ENCODE measurements at places on chromosomes 7 and 10.

DNA sequence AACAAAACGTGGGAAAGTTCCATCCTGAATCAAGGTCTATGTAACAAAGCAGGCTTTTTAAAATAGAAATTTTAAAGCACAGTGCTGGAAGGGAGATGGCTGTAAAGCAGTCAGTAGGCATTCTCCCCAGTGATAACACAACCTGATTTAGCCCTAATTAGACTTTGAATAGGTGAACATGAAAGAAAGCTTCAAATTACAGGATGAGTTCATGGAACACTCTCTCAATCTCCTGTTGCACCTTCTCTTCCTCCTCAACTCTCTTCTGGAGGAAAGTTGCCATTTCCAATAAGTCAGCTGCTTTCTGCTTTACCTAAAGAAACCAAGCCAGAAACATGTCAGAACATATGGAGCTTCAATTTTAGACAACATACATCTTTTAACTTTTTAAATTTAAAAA is 20.1 kb downstream of the SFR1 start:
- no peak for DNase-seq

- DNase-seq: peak; percentile 73
Observed at GRCh38 chr10:101779544-101780186, 3.6 kb downstream of the NPM3 start.

GRCh38 chr7:7521259-7521658 is 14.4 kb downstream of the COL28A1 start:
- DNase-seq: no peak

DNA sequence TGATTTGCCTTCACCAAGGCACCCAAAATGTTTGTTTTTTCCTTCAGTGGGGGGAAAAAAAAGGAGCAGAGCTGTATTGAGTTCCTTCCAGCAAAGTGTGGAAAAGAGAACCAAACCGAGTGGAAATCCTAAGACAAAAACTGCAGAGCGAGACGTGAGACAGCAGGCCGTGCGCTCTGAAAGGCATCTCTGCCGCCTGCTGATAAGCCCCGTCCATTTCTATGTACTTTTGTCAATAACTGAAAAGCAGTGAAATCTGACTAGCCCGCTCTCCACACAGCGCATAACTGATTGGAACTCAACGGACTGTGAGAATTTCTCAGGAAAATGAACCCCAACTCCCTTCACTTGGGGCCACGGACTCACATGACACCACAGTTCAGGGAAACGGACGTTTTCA is 83.2 kb downstream of the COBL start:
- no peak for DNase-seq

Data from effector memory CD4-positive, alpha-beta T cell (primary cell).